ENCODE measurements at places on chromosomes 7 and 10. TPM values are rescaled to one million over a fixed set of nuclear protein-coding genes. Genes with fewer than 3 reads are reported as not detected.

The LMOD2 gene
- not detected for total RNA-seq

The NRG3 gene
- total RNA-seq: not detected

The KLHL7 gene
- 20.6 TPM for total RNA-seq

The PKD2L1 gene
- total RNA-seq: 0.17 TPM

The MBL2 gene
- not detected for total RNA-seq

The EFCAB10 gene
- total RNA-seq: 1.7 TPM

DNA sequence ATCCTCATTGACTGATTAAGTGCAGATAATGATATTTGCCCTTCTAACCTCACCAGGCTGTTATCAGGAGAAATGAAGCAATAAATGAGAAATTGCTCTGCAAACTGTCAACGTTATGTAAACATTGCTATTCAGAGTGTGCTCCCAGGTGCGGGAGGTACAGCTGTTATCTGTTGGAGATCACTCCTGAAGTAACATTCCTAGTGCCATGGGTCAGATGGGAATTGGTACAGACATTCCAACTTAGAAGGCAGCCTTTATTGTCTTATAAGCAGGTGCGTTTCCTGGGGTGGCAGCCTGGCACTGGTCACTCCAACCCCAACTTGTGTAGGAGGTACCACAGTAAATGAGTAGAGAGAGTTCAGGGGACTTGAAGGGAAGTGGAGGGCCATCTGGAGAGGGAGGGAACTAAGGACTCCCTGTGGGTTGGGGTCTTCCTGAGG is 36.8 kb downstream of the HK1 start:
- no peaks in the 10 kb centered on the region for H3K36me3 ChIP-seq
- no peaks in the 10 kb centered on the region for H3K27me3 ChIP-seq
- DNase-seq: no peak
- H3K4me3 ChIP-seq: no peak overlapping the region

DNA sequence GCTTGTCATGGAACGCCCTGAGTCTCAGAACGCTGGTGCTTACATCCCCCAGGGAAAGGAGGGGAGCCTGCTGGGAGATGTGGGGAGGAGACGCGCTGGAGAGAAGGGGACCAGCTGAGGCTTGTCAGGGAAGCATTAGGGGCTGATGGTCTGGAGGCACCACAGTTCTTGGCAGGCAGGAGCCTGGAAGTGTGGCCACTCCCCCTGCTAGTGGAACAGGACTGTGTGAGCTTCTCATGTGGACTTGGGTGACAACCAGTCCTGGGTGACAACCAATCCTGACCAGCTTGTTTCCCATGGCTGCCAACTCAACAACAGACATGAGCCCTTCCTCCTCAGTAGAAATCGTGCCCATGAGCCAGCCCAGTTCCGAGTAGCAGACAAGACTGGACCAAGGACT is 87.8 kb downstream of the SPDYE5 start:
- no peak for DNase-seq
- H3K36me3 ChIP-seq: no peaks in the 10 kb centered on the region
- H3K27ac ChIP-seq: no peak overlapping the region
- no peak overlapping the region for H3K4me3 ChIP-seq
- no peaks in the 10 kb centered on the region for H3K27me3 ChIP-seq
- H3K4me1 ChIP-seq: no peaks in the 10 kb centered on the region

DNA sequence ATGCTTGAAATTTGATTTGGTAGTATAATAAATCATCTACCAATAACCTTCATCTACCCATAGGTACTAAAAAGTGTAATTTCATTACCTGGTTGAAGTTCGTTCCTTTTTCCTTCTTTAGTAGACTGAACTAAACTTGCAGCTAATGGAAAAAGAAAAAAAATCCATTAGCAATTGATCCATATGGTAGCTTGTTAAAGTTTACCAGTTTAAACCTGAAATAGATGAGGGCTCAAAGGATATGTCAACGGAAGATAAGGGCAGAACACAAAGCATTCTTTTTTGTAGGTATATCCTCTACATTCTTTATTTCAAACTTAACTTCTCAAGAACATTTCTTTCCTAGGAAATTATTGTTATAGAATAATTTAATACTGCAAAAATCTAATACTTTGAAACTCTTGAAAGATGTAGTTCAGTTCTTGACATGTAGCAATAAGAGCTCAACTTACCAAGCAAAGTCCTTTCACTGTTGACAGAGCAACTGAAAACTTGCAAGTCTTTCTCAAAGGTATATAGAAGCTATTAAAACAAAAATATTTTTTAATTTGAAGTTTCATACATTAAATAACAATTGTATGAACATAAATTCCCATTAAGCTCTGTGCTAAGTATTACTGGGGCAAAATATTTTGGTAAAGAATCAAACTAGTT is 19.1 kb downstream of the GSAP start:
- H3K36me3 ChIP-seq: no peaks in the 10 kb centered on the region
- DNase-seq: no peak
- no peak overlapping the region for H3K27ac ChIP-seq
- H3K4me3 ChIP-seq: no peak overlapping the region
- H3K4me1 ChIP-seq: peaks cover 15% of the 10 kb centered on the region

DNA sequence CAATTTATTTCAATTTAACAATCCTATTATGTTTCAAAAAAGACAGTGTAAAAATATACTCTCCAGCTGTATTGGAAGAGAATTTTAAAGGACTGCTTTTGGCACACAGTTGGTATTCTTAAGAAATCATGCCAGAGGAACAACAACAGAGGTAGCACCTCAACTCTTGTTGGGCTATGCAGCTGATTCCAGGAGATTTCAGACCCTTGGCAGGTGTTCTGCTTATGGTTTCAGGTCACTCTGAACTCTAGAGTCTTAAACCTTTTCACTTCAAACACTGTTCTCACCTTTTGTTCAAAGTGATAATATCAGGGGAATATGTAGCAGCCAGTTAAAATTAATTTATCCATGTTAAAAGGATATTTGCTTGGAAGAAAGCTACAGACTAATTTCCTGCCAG is 160.1 kb downstream of the PFKFB3 start:
- no peaks in the 10 kb centered on the region for H3K27me3 ChIP-seq
- no peaks in the 10 kb centered on the region for H3K4me1 ChIP-seq
- no peak for DNase-seq
- no peak overlapping the region for H3K4me3 ChIP-seq

GRCh38 chr10:97224483-97225435 is 39.0 kb upstream of the SLIT1 start:
- no peak overlapping the region for H3K4me3 ChIP-seq
- no peak overlapping the region for H3K27ac ChIP-seq
- no peaks in the 10 kb centered on the region for H3K4me1 ChIP-seq

- H3K27me3 ChIP-seq: no peaks in the 10 kb centered on the region
- H3K27ac ChIP-seq: no peak overlapping the region
These were observed 126.4 kb upstream of the FZD1 start for GRCh38 chr7:91137788-91138368.

DNA sequence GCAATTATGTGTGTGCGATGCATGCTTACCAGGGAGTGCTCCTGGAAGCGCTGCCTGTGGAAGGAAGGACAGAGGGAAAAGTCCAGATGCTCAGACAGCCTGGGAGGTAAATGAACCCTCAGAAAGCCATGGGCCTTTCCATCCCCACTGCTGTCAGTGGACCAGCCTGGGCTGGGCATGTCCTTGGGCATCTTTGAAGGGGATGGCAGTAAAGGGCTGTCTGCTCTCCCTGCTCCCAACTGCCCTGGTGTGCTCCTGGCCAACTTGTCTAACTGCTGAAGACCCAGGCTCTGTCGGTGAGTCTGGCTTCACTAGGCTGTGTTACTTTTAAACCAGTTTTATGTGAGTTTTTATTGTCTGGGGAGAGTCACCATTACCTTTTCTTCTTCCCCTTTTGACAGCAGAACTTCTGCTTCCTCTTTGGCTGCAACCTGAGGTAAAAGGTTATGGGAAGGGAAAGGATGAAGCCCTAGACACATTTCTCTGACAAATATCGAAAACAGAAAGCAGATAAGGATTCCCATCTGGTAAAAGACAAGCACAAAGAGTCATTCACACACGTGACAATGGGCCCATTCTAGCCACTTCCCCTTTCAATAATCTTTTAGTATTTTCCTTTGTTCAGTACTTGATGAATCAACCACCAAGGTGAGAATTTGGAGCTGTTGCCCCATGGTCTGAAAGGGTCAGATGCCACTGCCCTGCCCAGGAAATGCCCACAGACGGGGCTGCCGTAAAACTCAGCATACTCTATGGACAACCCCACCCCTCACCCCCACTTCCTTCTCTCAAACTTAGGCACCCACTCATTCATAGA is 27.6 kb upstream of the PIK3AP1 start:
- H3K4me3 ChIP-seq: no peak overlapping the region
- no peaks in the 10 kb centered on the region for H3K36me3 ChIP-seq
- no peaks in the 10 kb centered on the region for H3K27me3 ChIP-seq
- no peak for DNase-seq
- H3K4me1 ChIP-seq: no peaks in the 10 kb centered on the region

GRCh38 chr7:55481155-55481554 is 91.1 kb downstream of the VOPP1 start:
- no peak for DNase-seq
- no peak overlapping the region for H3K27ac ChIP-seq
- no peaks in the 10 kb centered on the region for H3K36me3 ChIP-seq
- H3K4me3 ChIP-seq: no peak overlapping the region
- H3K27me3 ChIP-seq: no peaks in the 10 kb centered on the region

DNA sequence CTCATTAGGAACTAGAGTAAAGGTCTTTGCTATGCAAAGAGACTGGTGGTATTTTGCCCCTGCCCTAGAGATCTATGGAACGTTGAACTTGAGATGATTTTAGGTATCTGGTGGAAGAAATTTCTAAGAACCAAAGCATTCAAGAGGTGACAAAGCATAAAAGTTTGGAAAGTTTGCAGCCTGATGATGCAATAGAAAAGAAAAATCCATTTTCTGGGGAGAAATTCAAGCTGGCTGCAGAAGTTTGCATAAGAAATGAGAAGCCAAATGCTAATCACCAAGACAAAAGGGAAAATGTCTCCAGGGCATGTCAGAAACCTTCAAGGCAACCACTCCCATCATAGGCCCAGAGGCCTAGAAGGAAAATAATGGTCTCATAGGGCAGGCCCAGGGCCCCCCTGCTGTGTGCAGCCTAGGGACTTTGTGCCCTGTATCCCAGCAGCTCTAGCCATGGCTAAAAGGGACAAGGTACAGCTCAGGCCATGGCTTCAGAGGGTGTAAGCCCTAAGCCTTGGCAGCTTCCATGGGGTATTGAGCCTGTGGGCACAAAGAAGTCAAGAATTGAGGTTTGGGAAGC is 16.5 kb downstream of the TFPI2 start:
- no peaks in the 10 kb centered on the region for H3K36me3 ChIP-seq
- no peak overlapping the region for H3K27ac ChIP-seq
- DNase-seq: no peak
- no peaks in the 10 kb centered on the region for H3K27me3 ChIP-seq
- no peaks in the 10 kb centered on the region for H3K4me1 ChIP-seq
- no peak overlapping the region for H3K4me3 ChIP-seq

- no peak overlapping the region for H3K4me3 ChIP-seq
- no peaks in the 10 kb centered on the region for H3K27me3 ChIP-seq
- H3K27ac ChIP-seq: no peak overlapping the region
These were observed 1053.2 kb downstream of the REEP3 start for GRCh38 chr10:64574371-64574770.

GRCh38 chr7:19491821-19492452 is 216.9 kb downstream of the POLR1F start:
- no peak overlapping the region for H3K27ac ChIP-seq
- H3K27me3 ChIP-seq: no peaks in the 10 kb centered on the region
- H3K36me3 ChIP-seq: no peaks in the 10 kb centered on the region
- no peak overlapping the region for H3K4me3 ChIP-seq

Measured in HCT116 (cell line).